Activated CD8-positive, alpha-beta memory T cell treated with anti-CD3 and anti-CD28 coated beads, Interleukin-2, amount 10 ng/mL, durations not matched to agents 7 days and 5 days (primary cell): ENCODE measurements at places on chromosomes 6 and 20.
A peak's percentile ranks its signal among the peaks of the same experiment; 100 is the strongest.

- no peak overlapping the region for H3K4me3 ChIP-seq
- DNase-seq: no peak
- H3K27ac ChIP-seq: no peak overlapping the region
- H3K4me1 ChIP-seq: peaks cover 4% of the 10 kb centered on the region
Observed at GRCh38 chr20:36205026-36205425, 31.3 kb upstream of the AAR2 start.

DNA sequence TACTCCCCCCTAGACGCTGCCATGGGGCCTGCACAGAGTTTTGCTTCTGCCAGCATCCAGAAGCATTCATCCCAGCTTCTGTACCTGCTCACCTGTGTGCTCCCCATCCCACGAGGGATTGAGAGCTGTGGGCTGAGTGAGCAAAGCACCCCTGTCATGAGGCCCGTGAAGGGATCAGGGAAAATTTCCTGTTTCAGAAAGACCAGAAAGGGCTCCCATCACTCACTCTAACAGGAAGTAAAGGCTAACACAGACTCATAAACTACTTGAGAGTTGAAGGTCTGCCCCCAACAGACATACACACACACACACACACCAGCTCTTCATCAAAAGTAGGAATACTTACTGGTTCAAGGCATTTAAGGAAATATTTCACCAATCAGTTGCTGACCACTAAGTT lies 256.5 kb upstream of the NT5E start:
- no peak overlapping the region for H3K4me3 ChIP-seq
- no peak overlapping the region for H3K27ac ChIP-seq
- no peaks in the 10 kb centered on the region for H3K36me3 ChIP-seq
- no peak for DNase-seq
- H3K4me1 ChIP-seq: no peaks in the 10 kb centered on the region

- peaks cover 54% of the 10 kb centered on the region for H3K4me1 ChIP-seq
- DNase-seq: peak; percentile 59
- peaks cover 37% of the 10 kb centered on the region for H3K36me3 ChIP-seq
Observed at GRCh38 chr20:41029150-41029901, 704 bp downstream of the TOP1 start.

DNA sequence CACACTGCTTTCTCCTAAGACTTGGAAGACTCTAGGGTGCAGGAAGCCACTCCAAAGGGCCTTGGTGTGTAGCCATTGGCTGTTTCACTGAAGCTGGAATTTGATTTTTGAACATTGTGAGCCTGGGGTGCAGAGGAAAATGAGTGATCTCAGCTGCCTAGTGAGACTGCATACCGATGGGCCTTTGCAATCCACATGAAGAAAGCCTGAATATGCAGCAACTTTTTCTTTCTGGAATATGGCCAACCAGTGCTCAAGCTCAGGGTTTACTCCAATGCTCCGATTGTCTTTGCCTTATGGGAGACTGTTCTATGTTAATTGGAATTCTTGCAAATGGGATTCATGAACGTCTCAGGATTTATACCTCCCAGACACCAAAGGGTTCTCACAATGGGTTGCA lies 242.6 kb downstream of the DOK5 start:
- no peak for DNase-seq
- no peaks in the 10 kb centered on the region for H3K27me3 ChIP-seq
- no peaks in the 10 kb centered on the region for H3K36me3 ChIP-seq
- no peak overlapping the region for H3K27ac ChIP-seq

- no peaks in the 10 kb centered on the region for H3K27me3 ChIP-seq
- no peak overlapping the region for H3K27ac ChIP-seq
- no peaks in the 10 kb centered on the region for H3K36me3 ChIP-seq
- H3K4me1 ChIP-seq: no peaks in the 10 kb centered on the region
- peak; percentile 36 for DNase-seq
Observed at GRCh38 chr20:1280195-1281102, 14.4 kb downstream of the SNPH start.
